Memory B cell (primary cell): ENCODE measurements at places on chromosomes 1 and 21.

- no peak overlapping the region for H3K27ac ChIP-seq
- no peak for DNase-seq
- H3K4me3 ChIP-seq = no peak overlapping the region
- peaks cover 3% of the 10 kb centered on the region for H3K4me1 ChIP-seq
- H3K36me3 ChIP-seq = no peaks in the 10 kb centered on the region
These were observed 12.5 kb upstream of the SARS1 start for GRCh38 chr1:109201123-109201703.

- H3K27me3 ChIP-seq = peaks cover 4% of the 10 kb centered on the region
- H3K4me3 ChIP-seq = no peak overlapping the region
- H3K27ac ChIP-seq = no peak overlapping the region
- DNase-seq = no peak
- no peaks in the 10 kb centered on the region for H3K36me3 ChIP-seq
These were observed 74.5 kb downstream of the NFIA start for GRCh38 chr1:61156576-61157467.

- DNase-seq = no peak
- no peak overlapping the region for H3K4me3 ChIP-seq
- H3K27me3 ChIP-seq = no peaks in the 10 kb centered on the region
These were observed 131.3 kb downstream of the TOMM20 start for GRCh38 chr1:234997201-234997895.

DNA sequence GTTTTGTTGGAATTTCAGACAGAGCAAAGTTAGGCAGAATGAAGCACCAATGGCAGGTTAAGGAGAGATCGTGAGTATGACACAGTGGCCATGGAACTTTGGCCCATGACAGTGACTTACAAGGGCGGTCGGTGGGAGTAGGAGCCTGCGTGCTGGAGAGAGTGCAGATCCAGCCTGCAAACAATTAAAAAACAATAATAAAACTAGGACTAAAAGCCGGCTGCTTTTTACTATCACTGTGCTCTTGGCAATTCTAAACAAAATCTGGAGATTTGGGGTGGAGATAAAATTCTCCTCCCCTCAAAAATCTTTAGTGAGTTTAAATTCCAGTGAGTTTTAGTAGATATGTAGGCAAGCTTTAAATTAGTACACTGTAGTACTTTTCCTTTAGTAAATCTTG is 96.9 kb downstream of the DHRS3 start:
- peaks cover 1% of the 10 kb centered on the region for H3K36me3 ChIP-seq
- DNase-seq = no peak
- H3K27ac ChIP-seq = no peak overlapping the region

DNA sequence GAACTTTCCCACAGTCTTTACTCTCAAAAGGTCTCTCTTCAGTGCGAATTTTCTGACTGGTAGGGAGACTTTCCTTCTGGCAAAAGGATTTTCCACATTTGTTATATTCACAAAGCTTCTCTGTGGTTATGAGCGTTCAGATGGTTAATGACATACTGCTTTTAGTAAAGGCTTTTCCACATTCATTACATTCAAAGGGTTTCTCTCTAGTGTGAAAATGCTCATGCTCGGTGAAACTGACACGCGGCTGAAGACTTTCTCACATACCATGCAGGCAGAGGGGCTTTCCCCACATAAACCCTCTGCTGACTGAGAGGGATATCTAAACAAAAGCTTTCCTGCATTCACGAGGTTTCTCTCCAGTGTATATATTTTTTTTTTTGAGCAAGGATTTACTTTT is 9.9 kb upstream of the KLF18 start:
- H3K36me3 ChIP-seq = peaks cover 2% of the 10 kb centered on the region
- no peak overlapping the region for H3K27ac ChIP-seq
- H3K4me3 ChIP-seq = no peak overlapping the region
- no peaks in the 10 kb centered on the region for H3K4me1 ChIP-seq
- no peak for DNase-seq
- H3K27me3 ChIP-seq = peaks cover 11% of the 10 kb centered on the region

GRCh38 chr1:159935719-159936272 is 9.6 kb downstream of the IGSF9 start:
- no peaks in the 10 kb centered on the region for H3K36me3 ChIP-seq
- H3K27ac ChIP-seq = no peak overlapping the region
- H3K4me1 ChIP-seq = peaks cover 41% of the 10 kb centered on the region
- no peak for DNase-seq
